A375 (cell line): ENCODE measurements at places on chromosomes 2 and 18. TPM values are rescaled to one million over a fixed set of nuclear protein-coding genes. Genes with fewer than 3 reads are reported as not detected.

WDCP gene
- total RNA-seq: 4.9 and 5.9 TPM in 2 replicates

EFHD1 gene
- total RNA-seq: not detected in 2 replicates

ASPRV1 gene
- 0.34 and 0.61 TPM in 2 replicates for total RNA-seq

INO80C gene
- total RNA-seq: 5.6 and 9.5 TPM in 2 replicates

CDH2 gene
- total RNA-seq: 37.2 and 37.7 TPM in 2 replicates

KCNS3 gene
- total RNA-seq: 2.8 and 11.2 TPM in 2 replicates

COLEC12 gene
- 1.9 and 2.4 TPM in 2 replicates for total RNA-seq

GPR35 gene
- 0.16 and 0.19 TPM in 2 replicates for total RNA-seq

ACOXL gene
- total RNA-seq: not detected in 2 replicates

SERPINB13 gene
- not detected in 2 replicates for total RNA-seq

CMPK2 gene
- 4.9 and 5.5 TPM in 2 replicates for total RNA-seq

ARMC9 gene
- 26.9 and 37.6 TPM in 2 replicates for total RNA-seq

KRTCAP3 gene
- total RNA-seq: 0.60 TPM in 1 of 2 replicates, not detected in the other

CCDC142 gene
- total RNA-seq: 16.1 and 18.6 TPM in 2 replicates

ABHD3 gene
- total RNA-seq: 4.8 and 5.6 TPM in 2 replicates

ZNF521 gene
- 10.4 and 12.2 TPM in 2 replicates for total RNA-seq

ME2 gene
- total RNA-seq: 53.5 and 54.3 TPM in 2 replicates

GREB1L gene
- total RNA-seq: 2.2 and 3.6 TPM in 2 replicates

TMEM131 gene
- 7.7 and 9.0 TPM in 2 replicates for total RNA-seq

SF3B1 gene
- 117 and 137 TPM in 2 replicates for total RNA-seq

TCF7L1 gene
- total RNA-seq: 0.16 TPM in 1 of 2 replicates, not detected in the other

VIT gene
- total RNA-seq: 0.50 and 0.98 TPM in 2 replicates

ALPP gene
- total RNA-seq: 0.13 and 0.26 TPM in 2 replicates

LRP1B gene
- total RNA-seq: 1.3 and 2.2 TPM in 2 replicates

PJVK gene
- total RNA-seq: 1.4 and 1.6 TPM in 2 replicates

CHRND gene
- total RNA-seq: not detected in 2 replicates

ANKRD62 gene
- not detected in 2 replicates for total RNA-seq

NDUFV2 gene
- total RNA-seq: 131 and 147 TPM in 2 replicates

QPCT gene
- total RNA-seq: 5.9 and 7.7 TPM in 2 replicates

PSD4 gene
- total RNA-seq: 3.8 and 5.1 TPM in 2 replicates

LRRC30 gene
- total RNA-seq: not detected in 2 replicates
